ENCODE measurements at places on chromosomes 1 and 21. TPM values are rescaled to one million over a fixed set of nuclear protein-coding genes. Genes with fewer than 3 reads are reported as not detected.

Gene LDLRAD1
- not detected for total RNA-seq

Gene RNU1-3
- under 0.01 TPM for total RNA-seq

Gene BTBD8
- total RNA-seq, result 6.6 TPM

- no peaks in the 10 kb centered on the region for H3K27me3 ChIP-seq
- no peak overlapping the region for H3K4me3 ChIP-seq
- no peak overlapping the region for H3K27ac ChIP-seq
- H3K36me3 ChIP-seq, result no peaks in the 10 kb centered on the region
- no peak for DNase-seq
Observed at GRCh38 chr21:40021558-40022351, 154.5 kb downstream of the PCP4 start.

All from cardiac muscle cell (in vitro differentiated cells and primary cell).